ENCODE measurements at places on chromosomes 3 and 15.

GRCh38 chr3:23845326-23846216 lies 39.8 kb downstream of the UBE2E1 start:
- no peak for DNase-seq

DNA sequence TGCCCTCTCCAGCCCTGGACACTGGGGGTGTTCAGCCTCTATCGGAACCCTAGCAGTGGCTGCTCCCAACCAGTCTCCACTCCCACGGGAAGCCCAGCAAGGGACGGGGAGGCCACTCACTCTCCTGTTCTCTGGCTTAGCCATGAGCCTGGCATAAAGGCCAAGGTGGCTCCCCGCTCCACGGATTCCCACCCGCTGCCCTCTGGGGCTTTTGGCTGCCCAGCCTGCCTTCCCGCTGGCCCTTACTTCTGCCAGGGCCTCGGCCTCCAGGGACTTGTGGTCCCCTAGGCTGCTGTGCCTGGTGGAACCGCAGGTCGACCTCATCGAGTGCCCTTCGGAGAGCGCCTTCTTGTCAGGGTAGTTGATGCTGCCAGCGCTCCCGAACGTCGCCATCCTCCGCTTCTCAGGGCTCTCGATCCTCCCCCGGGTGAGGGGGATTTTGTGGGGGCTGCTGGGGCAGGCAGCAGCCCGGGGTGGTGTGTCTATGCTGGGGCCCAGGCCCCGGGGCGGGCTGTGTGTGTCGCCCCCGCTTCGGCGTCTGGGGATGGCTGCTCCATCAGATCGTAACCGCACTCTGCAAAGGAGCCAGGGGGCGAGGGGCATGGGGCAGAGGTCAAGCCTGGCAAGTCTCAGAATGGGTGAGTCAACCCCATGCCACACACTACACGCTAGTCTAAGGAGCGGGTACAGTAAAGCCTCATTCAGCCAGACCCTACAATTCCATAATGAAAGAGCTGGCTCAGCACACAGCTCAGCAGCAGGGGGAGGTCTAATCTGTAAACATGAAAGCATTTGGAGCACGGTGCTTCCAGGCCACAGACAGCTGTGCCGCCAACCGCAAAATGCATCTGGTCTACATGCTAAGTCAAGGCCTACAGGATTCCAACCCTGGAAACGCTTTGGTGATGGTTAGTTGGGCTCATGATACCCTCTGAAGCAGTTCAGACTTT lies 27.3 kb upstream of the RAD18 start:
- DNase-seq = no peak

GRCh38 chr3:173599673-173600072 lies 202.1 kb downstream of the NLGN1 start:
- DNase-seq = no peak

DNA sequence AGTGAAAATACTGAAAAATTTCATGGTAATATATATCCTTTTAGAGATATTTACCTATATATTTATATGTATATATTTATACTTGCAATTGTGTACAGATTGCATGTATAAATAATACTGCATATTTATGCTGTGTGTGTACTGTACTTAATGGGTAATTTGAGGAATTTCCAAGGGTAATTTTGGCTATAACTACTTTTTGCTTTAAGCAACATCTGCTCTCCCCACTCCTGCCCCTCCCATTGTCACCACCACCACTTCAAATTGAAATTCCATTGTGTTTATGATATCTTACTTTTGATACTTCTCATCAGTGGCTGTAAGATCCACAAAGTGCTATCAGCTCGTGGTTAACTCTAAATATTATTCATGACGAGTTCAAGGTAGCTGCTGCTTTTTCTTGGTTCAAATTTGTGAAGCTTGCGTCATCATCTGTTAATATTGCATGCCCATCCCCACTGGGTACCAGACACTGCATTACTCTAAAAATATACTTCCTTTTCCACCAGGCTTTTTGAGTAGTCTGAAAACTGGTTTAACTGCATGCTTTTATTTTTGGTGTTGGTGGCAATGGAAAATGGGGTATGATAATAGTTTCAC lies 91.7 kb upstream of the MITF start:
- no peak for DNase-seq

GRCh38 chr3:195181741-195182469 lies 89.1 kb downstream of the XXYLT1 start:
- DNase-seq = no peak

GRCh38 chr3:35665390-35666055 lies 26.2 kb downstream of the ARPP21 start:
- DNase-seq = no peak

DNA sequence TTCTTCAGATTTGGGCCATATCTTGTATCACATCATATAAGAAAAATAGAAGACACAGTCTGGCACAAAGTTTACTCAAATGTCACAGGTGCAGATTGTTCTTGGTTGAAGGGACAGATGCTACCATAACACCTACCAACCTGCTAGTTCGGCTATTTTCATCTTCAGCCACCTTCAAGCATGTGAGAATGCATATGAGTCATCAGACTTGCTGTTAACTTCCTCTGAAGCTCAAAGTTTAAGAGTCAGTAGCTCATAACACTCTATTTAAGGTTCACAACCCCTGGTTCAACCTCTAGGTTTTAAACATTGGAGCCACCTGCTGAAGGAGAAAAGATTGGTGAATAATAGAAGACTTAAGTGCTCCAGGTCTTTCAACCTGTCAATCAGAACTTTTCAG lies 522.8 kb downstream of the NLGN1 start:
- no peak for DNase-seq

DNA sequence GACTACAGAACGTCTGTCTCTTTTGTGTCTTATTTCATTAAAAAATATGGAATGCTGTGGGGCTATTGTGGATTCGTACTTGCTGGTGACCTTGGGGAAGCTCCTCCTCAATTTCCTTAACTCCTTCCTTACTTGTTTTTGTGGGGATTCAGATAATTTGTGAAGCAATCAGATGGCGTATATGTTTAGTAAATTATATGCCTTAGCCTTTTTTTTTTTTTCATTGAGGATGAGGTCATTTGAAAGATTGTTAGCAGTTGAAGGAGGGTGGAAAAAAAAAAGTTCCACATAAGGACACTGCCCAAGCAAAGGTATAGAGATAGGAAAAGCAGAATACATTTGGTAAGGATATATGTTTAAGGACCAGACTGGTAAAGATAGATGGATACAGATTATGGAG lies 3.3 kb downstream of the RNF13 start:
- no peak for DNase-seq

DNA sequence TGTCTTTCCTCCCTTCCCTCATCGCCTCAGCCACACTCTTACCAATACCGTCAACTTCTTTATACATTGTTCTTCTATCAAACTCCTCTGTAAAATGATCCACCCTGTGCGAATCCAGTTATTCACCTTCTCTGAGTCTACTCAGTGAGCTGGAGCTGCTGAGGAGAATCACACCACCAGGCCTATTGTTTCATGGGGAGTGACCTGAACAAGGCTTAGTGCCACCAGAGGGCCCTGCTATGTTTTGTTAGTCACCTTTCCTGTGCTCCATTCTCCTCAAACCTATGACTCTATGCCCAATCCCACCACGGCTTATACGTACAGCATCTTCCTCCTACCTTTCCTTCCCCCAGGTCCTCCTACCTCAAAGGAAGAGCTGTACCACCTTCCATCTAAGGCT lies 50.4 kb upstream of the MED12L start:
- DNase-seq = no peak

- no peak for DNase-seq
These were observed 137.3 kb downstream of the WNT5A start for GRCh38 chr3:55349851-55350250.

- no peak for DNase-seq
These were observed 302.6 kb upstream of the TBL1XR1 start for GRCh38 chr3:177499779-177500423.

GRCh38 chr15:65336493-65337435 lies 32.3 kb downstream of the RNU5B-1 start:
- no peak for DNase-seq

- DNase-seq = no peak
These were observed 117.3 kb upstream of the SLC7A14 start for GRCh38 chr3:170703121-170703588.

- no peak for DNase-seq
These were observed 2.6 kb upstream of the FOXP1 start for GRCh38 chr3:71585887-71586809.

DNA sequence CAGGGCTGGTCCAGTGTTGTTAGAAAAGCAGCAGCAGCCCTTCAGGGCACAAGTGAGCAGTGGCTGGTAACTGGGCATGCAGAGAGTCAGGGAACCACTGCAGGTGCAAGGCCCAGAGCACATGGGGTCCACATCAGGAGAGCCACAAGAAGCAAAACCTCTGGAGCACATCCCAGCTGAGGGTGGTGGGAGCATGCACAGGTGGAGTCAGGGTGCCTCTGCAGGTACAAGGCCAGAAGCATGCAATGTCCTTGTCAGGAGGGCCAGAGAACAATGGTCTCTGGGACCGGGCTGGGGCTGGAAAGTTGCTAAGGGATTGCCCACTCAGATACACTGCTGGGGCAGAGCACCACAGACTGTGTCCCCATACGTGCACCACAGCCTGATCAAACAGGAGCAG lies 226.1 kb upstream of the UBE2E2 start:
- no peak for DNase-seq

DNA sequence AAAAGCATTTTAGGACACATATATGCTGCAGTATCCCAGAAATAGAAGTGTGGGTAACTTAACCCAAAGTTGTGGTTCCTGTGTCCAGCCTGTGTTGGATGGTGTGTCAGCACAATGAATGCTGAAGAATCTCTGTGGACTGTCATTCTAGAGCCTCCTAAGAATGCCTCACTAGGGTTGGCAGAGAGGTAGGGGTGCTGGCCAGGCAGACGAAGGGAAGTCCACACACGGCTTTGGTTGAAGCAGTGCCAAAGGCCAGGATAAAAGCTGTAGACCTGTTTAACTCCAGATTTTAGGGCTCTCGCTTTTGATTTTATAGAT lies 43.7 kb upstream of the TIPARP start:
- no peak for DNase-seq

GRCh38 chr3:168241156-168241555 lies 145.4 kb upstream of the GOLIM4 start:
- DNase-seq = no peak

DNA sequence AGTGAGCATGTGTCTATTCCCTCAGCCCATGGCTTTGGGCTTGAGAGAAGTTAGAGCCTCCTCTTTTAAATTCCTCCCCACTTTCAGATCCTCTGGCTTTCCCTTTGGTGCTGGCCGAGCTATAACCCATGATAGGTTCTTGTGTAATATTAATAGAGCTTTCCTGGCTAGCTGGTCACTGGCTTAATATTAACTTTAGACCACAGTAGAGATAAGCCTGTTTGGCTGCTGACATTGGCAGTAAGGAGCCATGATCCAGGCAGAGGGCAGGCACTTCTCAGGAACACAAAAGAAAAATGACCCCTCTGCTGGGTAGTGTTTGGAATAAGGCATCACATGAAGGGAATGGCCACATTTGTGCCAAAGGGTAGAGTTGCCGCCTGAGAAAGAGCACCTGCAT lies 65.4 kb upstream of the UMPS start:
- DNase-seq = no peak

DNA sequence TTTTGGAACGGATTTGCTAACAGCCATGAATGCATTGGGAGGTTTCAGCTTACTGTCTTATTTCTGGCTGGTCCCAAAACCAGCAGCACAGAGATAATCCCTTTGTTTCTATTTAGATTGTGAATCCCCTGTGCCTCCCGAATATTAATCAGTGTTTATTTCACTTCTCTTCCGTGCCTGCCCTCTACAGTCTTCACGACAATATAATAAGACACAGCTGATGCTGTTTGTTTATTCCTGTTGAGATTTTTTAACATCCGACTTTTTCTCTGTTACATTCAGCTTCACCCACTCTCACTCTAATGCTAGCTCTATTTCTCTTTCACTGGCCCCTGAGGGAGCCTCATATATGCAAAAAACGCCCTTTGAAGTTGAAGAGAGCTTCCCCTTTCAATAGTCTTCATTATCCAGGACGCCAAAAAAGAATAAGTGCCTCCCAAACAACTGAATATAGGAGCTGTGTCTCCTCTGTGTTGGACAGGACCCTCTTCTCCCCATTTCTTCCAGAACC lies 995.3 kb downstream of the ROBO2 start:
- no peak for DNase-seq

DNA sequence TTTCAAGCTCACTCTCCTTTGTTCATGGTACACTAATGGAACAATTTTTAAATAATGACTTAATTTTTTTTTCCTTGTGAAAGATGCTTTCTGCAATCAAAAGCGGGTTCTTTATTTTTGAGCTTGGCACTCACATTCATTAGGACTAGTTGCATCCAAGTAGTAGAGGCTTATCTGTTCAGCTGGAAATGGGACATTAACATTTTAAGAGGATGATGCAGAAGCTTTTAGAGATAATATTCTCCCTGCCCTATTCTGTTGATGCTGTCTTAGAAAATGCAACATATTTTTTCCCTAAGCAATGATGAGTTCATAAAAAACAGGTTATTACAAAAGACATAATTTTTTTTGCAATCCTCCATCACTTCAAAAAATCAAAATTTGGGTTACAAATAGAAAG lies 900.6 kb downstream of the NTRK3 start:
- no peak for DNase-seq

GRCh38 chr15:72873379-72874233 lies 90.0 kb upstream of the ADPGK start:
- DNase-seq = no peak

GRCh38 chr3:89046661-89047060 lies 60.8 kb upstream of the EPHA3 start:
- no peak for DNase-seq

DNA sequence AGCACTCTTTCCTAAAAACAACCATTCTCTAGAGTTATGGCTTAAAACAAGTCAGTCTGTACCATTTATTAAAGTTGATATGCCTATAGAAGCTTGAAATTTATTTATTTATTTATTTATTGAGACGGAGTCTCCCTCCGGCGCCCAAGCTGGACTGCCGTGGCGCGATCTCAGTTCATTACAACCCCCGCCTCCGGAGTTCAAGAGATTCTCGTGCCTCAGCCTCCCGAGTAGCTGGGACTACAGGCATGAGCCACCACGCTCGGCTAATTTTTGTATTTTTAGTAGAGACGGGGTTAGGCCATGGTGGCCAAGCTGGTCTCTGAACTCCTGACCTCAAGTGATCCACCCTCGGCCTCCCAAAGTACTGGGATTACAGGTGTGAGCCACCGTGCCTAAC lies 1.5 kb upstream of the TTC14 start:
- DNase-seq = no peak

DNA sequence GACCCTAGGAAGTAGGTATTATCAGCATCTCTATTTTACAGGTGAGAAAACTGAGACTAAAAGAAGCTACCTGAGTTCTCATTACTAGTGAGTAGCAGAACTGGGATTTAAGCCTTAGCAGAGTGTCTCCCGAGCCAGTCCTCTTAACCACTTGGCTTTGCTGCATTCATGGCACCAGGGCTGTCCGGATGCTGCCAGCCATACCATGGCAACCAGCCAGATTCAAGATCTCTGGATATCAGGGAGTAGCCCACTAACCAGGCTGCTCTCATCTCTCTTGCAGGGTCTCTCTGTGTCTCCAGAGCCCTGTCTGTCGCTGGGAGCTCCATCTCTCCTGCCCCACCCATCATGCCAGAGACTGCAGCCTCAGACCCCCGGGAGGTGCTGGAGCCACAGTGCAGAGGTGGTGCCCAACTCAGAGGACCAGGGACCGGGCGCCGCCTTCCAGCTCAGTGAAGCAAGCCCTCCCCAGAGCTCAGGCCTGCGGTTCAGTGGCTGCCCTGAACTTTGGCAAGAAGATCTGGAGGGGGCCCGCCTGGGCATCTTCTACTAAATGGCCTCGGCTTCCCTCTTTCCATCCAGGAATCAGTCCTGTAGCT lies 1.7 kb downstream of the MESP2 start:
- DNase-seq = no peak

GRCh38 chr3:59538753-59539432 lies 489.1 kb upstream of the CFAP20DC start:
- no peak for DNase-seq

Data from activated CD4-positive, alpha-beta T cell treated with anti-CD3 and anti-CD28 coated beads, Interleukin-2, amount 50 U/mL, for 1 hour (primary cell).